T-helper 17 cell (primary cell): ENCODE measurements at places on chromosomes 3 and 15. TPM values are rescaled to one million over a fixed set of nuclear protein-coding genes. Genes with fewer than 3 reads are reported as not detected.

- DNase-seq = no peak
Observed at GRCh38 chr3:29454161-29454611, 173.3 kb downstream of the RBMS3 start.

DNA sequence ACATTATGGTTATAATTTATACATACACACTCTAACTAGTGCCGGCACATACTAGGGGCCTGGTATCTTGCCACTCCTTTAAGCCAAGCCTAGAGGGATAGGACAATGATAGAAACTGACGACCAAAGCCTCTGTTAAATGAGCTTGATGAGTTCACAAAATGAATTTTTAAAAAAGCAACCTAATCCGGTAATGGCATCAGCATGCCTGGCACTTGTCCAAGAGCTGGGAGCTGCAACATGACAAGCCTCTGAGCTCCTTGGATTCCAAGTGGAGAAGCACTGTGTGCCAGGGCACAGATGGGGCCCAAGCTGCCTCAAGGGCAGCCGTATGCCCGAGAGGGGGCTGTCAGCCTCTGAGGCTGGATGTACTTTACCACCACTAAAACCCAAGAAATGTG is 9.7 kb downstream of the ETV5 start:
- no peak for DNase-seq

- DNase-seq = no peak
Observed at GRCh38 chr15:34837246-34838016, 42.1 kb upstream of the ACTC1 start.

The C2CD4A gene
- 0.65 TPM for total RNA-seq

The LRRC15 gene
- not detected for total RNA-seq
